Activated CD4-positive, CD25-positive, alpha-beta regulatory T cell treated with anti-CD3 and anti-CD28 coated beads, Interleukin-2, amount 50 U/mL, for 16 hours (primary cell): ENCODE measurements at places on chromosomes 6 and 20.

- DNase-seq = no peak
These were observed 59.6 kb downstream of the PPP1R14C start for GRCh38 chr6:150202404-150202803.

DNA sequence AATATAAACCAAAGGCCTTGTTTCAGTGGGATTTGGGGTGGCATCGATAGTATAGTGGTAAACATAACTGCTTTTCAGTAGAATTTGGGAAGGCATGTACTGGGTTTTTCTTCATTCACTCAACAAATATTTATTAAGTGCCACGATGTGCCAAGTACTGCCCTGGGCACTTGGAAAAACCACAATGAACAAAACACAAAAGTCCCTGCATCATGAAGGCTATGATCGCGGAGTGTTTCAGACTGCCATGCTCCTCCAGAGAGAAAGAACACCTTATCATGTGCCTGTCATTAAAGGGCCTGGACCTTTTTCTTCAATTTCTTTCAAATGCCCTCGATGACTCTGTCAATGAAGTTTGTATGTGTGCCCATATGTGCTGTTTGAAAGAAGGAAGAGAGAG is 59.2 kb upstream of the CEP85L start:
- no peak for DNase-seq

DNA sequence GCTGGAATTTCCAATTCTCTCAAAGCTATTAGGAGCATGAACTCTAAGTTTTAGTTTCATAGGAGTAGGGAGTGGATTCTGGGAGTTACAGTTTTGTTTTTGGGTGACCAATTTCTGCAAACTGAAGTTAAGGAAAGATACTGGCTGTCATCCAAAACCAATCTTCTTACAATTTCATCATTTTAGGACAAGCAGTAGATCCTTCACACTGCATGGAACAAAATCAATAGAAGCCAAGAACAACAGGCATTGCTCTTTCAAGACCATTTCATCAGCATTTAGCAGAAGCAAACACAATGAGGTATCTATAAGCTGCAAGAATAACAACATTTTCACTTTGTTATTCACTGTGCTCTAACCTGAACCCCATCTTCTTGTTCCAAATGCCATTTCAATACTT is 173.0 kb downstream of the GMDS start:
- no peak for DNase-seq

GRCh38 chr20:35006009-35006408 is 50.3 kb downstream of the MYH7B start:
- DNase-seq = no peak

DNA sequence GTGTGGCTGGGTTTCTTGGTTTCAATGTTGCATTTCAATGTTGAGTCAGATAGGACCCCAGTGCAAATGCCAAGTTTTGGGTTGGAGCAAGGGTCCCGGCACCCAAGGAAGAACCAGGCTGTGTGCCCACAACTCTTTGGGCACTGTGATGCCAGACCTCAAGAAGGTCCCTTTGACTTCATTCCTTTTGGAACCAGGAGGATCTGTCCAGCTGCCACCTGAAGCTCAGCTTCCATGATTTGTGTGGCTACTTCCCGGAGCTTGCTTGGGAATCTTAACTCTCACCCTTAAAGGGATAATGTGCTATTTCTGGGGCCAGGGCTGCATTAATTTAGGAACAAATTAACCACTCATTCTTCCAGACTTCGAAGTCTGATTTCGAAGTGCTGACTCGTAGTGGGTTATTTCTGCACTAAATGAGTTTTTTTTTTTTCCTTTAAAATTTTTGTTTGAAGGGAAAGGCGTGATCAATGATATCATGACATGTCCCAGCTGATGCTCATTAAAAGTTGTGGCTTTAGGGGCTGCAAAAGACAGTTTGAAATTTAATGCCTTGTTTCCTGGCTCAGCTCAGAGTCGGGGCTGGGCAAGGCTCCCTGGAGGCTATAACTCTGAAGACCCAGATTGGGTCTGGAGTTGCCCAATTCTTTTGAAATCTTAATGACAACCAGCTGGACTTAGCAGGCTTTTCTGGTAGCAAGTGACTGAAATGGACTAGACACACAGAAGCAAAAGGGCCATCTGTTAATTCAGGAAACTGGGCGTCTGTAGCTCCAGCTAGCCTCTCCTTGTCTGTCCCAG is 24.0 kb upstream of the PHACTR3 start:
- DNase-seq = no peak

GRCh38 chr20:38870733-38871559 is 55.3 kb upstream of the FAM83D start:
- no peak for DNase-seq

DNA sequence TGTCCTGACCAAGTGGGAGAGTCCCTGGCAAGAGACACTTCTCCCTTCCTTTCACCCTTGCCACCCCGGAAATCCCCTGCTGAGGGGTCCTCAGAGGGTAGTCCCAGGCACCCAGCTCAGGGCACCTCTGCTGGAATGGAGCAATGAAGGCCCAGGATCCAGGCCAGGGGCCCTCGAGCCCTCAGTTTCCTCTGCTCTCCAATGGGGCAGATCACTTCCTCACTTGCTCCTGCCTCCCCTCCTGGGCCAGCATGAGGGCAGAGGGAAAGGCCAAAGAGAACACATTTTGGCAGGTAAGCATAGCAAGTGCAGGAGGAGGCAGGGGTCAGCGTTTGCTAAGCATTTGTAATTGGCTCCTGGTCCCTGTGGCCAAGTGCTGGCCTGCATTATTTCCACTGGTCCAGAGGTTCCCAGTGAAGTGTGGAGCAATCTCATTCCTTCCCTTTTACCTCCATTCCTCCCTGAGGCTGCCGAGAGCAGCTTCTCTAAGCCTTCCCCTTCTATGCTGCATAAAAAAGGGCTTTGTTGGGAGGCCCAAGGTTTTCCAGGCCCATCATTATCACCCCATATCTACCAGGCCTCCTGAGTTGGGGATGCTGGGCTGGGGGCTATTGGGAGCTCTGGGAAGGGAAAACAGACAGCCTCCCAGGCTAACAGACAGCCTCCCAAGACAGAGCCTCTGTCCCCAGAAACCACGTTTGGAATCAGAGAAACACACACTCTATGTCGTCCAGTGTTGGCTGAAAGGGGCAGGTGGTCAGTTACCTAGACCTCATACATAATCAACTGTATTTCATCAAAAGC is 28.8 kb upstream of the VEGFA start:
- no peak for DNase-seq

- no peak for DNase-seq
These were observed at the start of gene HLA-DQA1 for GRCh38 chr6:32637219-32637880. Gene HLA-DQA1, plus strand, starts transcription at chr6:32637406. Its CDS starts 53 bp downstream, at chr6:32637459.

- DNase-seq = no peak
These were observed 35.4 kb downstream of the MAN1A1 start for GRCh38 chr6:119313937-119314884.

- no peak for DNase-seq
These were observed 24.2 kb downstream of the EDN3 start for GRCh38 chr20:59324521-59325141.

DNA sequence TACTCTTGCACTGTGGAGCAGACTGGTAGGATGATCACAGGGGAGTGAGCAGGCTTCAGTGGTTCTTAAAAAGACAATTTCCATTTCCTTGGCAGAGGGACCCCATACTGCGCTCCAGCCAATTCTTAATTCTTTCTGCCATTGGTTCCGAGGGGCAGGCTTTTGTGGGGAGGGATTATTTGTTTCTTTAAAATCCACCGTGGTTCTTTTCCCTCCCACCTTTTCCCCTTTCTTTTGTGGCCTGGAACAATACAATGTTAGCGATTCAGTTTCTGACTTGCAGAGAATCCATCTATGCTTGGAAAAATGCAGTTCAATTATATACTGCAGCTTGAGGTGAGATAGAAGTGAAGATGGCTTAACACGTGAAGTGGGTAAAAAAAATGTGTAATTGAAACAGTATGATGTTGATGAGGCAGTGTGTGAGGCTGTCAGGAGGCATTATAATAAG is 379.0 kb upstream of the FLRT3 start:
- no peak for DNase-seq

DNA sequence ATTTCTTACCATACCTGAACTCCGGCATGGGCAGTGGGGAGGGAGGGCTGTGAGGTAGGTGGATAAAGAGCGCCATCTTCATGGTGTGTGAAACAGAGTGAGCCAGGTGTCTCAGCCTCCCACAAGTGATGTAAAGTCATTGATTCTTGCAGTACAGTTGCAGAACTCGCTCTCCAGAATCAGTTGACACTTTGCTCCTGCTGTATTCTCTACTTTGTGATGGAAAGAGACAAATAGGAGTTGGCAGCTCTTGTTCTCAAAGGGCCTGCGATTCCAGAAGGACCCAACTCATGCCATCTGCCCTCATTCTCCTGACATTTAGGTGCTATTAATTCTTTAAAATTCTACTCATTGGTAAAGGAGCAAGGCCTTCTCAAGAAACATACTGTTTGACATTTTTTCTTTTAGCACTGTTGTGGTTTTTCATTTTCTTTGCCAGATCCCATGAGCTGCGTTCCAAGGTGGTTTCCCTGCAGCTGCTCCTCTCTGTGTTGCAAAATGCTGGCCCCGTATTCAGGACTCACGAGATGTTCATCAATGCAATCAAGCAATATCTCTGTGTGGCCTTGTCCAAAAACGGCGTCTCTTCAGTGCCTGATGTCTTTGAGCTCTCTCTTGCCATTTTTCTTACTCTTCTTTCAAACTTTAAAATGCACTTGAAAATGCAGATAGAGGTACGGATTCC is 49.3 kb downstream of the ARFGEF2 start:
- DNase-seq = no peak

GRCh38 chr6:85390775-85391174 is 59.1 kb upstream of the NT5E start:
- no peak for DNase-seq

DNA sequence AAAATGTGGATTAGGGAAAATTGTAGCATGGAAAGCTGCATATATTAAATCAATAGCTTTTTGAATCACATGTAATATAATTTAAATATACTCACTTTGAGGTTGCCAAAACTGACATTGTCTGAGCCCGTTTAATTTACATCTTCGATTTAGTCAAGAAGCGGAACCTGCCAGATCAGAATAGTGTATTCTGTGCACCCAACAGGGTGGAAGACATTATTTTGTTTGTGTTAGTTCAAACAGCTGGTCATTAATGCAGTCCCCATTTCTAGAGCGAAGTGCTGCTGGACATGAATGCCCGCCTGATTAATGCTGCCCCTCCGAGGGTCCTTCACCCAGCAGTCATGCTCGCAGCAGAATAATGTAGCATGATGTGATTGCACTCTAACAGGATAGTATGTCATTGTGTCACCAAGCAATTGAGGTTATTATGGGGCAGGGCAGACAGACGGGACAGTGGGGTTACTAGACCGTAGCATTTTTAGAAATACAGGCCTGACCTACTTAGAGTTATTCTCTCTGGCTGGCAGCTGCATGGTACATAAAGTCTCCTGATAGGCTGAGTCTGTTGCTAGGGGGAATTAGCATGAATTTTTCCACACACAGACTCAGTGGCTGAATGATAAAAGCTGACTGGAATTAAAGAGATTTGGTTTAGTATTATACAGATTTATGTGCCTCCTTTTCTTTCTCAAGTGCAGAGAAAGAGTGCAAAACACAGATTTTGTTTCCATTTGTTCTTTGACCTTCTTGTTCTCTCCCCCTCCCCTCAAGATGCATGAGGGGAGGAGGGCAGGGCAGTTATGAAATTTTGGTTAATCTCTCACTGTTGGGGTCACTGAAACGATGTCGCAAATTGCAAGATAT is 147.1 kb downstream of the PRL start:
- DNase-seq = no peak

GRCh38 chr6:17584241-17584803 is 15.8 kb upstream of the FAM8A1 start:
- DNase-seq = no peak

DNA sequence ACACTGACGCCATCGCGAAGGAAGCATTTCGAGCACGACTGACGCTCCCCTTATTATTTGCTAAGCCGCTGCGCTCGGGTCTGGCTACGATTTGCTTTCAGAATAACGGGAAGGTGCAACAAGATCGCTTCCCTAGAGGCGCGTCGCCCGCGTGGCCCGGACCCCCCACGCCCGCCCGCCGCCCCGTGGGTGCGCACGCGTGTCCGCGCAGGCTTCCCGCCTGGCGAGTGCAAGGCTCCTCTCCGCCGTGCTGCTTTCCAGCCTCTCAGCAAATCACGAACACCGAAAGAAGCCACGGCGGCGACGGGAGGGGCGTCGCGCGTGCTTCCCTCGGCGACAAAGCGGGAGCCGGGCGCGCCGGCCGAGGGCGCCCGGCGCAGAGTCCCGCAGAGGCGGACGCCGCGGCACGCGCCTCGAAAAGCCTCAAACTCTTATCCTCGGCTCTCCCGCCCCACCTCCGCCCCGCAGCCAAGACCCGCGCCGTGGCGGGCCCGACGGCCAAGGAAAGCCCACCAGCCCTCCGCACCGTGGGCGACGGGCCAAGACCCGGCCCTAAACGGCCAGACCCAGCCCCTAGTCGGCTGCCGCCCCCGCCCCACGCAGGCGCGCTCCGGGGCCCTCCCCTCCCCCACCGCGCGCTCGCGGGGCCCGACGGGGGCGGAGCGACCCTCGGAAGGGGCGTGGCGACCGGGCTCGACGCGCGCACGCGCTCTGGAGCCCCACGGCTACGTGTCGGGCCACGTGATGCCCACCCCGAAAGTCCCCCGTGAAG is 987 bp upstream of the QKI start:
- DNase-seq = peak; percentile 83

- no peak for DNase-seq
These were observed 8.2 kb upstream of the LKAAEAR1 start for GRCh38 chr20:64092258-64093012.

DNA sequence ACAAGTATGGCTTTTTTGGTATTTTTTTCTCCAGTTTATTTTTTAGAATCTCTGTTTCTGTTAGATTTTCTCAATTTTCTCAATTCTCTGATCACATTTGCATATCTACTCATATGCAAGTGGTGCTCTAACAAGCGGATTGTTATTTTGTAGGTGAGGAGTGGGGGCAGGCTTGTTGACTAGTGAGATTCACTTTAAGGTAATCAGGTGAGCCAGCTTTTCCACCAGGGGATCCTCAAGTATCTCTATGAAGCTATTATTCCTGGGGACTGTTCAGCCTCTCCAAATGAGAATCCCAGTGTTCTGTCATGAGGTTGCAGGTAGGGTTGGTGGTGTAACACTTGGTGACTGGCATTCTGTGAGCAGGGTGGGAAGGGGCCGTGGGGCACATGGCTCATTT is 274.3 kb upstream of the FERMT1 start:
- no peak for DNase-seq

DNA sequence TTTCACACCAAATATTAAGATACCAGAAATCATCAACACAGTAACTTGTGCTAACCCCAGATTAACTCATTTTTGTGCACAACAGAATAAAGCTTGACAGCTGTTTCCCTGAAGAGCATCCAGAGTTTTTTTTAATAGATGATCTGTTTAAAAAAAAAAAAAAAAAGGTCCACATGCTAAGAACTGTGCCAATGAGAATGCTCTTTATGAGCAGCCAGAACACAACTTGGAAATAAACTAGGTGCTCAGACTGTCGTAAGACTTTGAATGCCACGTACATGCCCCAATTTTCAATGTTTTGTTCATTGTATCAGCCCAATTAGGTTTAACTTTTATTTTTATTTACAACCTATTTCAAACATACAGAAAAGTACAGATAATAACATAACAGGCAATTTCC is 47.3 kb downstream of the STAU1 start:
- DNase-seq = no peak

DNA sequence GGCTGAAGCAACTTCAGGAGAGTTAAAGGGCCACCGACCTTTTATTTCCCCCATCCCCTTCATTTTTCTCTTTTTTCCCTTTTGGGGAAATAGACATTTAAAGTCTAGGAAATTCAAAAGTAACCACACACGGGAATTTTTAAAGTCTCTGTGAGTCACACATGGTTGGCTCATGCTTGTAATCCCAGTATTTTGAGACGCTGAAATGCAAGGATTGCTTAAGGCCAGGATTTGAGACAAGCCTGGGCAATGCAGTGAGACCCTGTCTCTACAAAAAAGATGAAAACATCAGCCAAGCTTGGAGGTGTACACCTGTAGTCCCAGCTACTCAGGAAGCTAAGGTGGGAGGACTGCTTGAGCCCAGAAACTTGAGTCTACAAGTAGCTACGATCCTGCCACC is 34.2 kb downstream of the KATNA1 start:
- DNase-seq = no peak
